Small intestine (tissue), 16 donors: ENCODE measurements at places on chromosomes 13 and 19. TPM values are rescaled to one million over a fixed set of nuclear protein-coding genes. Genes with fewer than 3 reads are reported as not detected.

ZFR2 gene
- not detected for polyA plus RNA-seq

NALCN gene
- not detected for polyA plus RNA-seq

SLC6A16 gene
- polyA plus RNA-seq, result 0.34 TPM

GRIN2D gene
- polyA plus RNA-seq, result not detected

CYP4F3 gene
- polyA plus RNA-seq, result 2.3 TPM

FBXO17 gene
- 2.4 TPM for polyA plus RNA-seq

R3HDM4 gene
- polyA plus RNA-seq, result 39.1 TPM

S1PR5 gene
- polyA plus RNA-seq, result not detected

ZNF296 gene
- polyA plus RNA-seq, result 10.3 TPM

KLHL26 gene
- polyA plus RNA-seq, result 1.6 TPM

DKKL1 gene
- 0.66 TPM for polyA plus RNA-seq

CDX2 gene
- polyA plus RNA-seq, result 94.2 TPM

TMEM59L gene
- polyA plus RNA-seq, result not detected

TEAD2 gene
- 17.2 TPM for polyA plus RNA-seq

PLVAP gene
- polyA plus RNA-seq, result 34.4 TPM

KLK3 gene
- 1.6 TPM for polyA plus RNA-seq

ZNF772 gene
- 3.1 TPM for polyA plus RNA-seq

JOSD2 gene
- polyA plus RNA-seq, result 97.8 TPM

SOX1 gene
- not detected for polyA plus RNA-seq

SIGLEC11 gene
- polyA plus RNA-seq, result 1.1 TPM

CRX gene
- not detected for polyA plus RNA-seq

ZNF524 gene
- polyA plus RNA-seq, result 40.2 TPM

ATP4B gene
- polyA plus RNA-seq, result not detected

DIRAS1 gene
- 1.6 TPM for polyA plus RNA-seq

TPTE2 gene
- polyA plus RNA-seq, result 0.03 TPM

PLIN5 gene
- polyA plus RNA-seq, result 4.5 TPM

CDK8 gene
- polyA plus RNA-seq, result 21.5 TPM

TRPC4 gene
- 0.27 TPM for polyA plus RNA-seq

SYNGR4 gene
- polyA plus RNA-seq, result 0.06 TPM

CEACAM4 gene
- not detected for polyA plus RNA-seq

OR10H1 gene
- not detected for polyA plus RNA-seq

CATSPERD gene
- polyA plus RNA-seq, result not detected

LGALS14 gene
- 5.1 TPM for polyA plus RNA-seq

FRY gene
- 13.6 TPM for polyA plus RNA-seq

PALM gene
- 17.9 TPM for polyA plus RNA-seq

EDNRB gene
- polyA plus RNA-seq, result 153 TPM

PCDH17 gene
- polyA plus RNA-seq, result not detected

RNF113B gene
- polyA plus RNA-seq, result not detected

ZBTB45 gene
- polyA plus RNA-seq, result 4.7 TPM

RNF225 gene
- polyA plus RNA-seq, result not detected

ZNF555 gene
- 2.2 TPM for polyA plus RNA-seq

DPF1 gene
- 0.39 TPM for polyA plus RNA-seq

SIGLEC9 gene
- polyA plus RNA-seq, result 1.1 TPM

TEKTIP1 gene
- polyA plus RNA-seq, result 3.3 TPM

SIGLECL1 gene
- not detected for polyA plus RNA-seq

CTXN1 gene
- 0.77 TPM for polyA plus RNA-seq
